ENCODE measurements at places on chromosomes 13 and 19.

GRCh38 chr13:75325711-75326110, 156.3 kb downstream of the TBC1D4 start:
- DNase-seq, result no peak

- no peak for DNase-seq
Observed at GRCh38 chr19:32022044-32022640, 323.3 kb upstream of the ZNF507 start.

DNA sequence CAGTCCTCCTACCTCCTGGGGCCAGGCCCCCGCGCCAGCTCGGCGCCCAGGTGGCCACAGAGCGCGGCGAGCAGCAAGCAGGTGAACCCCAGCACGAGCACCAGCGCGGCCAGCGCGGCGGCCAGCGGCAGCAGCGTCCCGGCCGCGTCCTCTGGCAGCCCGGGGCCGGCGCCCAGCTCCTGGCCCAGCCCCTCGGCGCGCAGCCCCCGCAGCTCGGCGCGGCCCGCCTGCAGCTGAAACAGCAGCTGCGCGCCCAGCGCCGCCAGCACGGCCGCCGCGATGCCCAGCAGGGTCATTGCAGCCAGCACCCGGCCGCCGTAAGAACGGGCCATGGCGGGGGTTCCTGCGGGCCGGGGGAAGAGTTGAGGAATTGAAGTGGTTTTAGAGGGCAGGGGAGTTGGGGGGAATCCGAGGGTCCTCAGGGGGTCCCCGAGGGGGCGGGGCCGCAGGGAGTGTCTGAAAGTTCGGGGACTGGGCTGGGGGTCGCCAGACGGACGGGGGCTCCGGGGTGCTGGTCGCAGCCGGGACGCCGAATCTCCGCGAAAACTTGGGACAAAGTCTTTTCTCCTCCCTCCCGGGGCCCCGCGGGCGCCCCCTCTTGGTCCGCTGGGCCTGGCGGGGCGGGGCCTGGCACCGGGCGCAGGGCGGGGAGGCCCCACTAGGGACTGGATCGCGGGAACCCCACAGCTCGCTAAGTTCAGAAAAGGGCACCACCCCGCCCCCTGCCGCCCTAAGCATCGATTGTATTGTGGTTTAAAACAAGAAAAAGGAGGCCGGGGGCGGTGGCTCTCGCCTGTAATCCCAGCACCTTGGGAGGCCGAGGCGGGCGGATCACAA, at the start of gene TMEM221:
Gene TMEM221 (minus strand): TSS at position 538 of the 837 bp plus-strand sequence. CDS start 206 bp downstream, at position 332.
- DNase-seq, result peak; percentile 75

DNA sequence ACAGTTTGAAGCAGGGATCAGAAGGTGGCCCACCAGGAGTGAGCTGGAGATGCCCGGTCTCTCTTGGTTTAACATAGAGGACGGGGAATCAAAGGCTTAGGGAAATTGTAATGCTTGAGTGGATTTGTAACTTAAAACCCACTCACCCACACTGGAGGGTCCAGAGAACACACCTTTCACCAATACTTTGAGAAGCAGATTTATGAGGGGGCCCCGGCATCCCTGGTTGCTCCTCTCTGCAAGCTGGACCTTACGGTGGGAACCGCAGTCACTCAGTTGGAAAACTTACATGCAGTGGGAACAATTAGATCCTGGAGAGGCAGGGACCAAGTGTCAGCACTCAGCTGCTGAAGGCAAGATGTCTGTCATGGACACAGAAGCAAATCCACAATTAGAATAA, 20.5 kb downstream of the PPP5C start:
- DNase-seq, result no peak

DNA sequence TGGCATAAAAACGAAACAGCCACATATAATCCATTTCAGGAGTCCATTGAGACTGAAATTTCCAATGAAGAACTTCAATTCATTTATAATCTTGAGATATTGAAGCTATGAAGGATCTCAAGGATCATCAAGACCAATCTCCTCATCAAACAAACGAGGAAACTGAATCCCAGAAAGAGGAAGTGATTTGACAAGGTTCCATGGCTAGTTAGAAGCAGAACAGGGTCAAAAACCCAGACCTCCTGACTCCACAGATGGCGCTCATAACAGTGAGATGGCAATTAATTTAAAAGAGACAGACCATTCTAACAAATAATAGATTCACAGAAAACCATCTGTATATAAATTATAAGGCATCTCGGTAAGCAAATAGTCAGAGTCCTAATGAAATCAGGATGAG, 229.7 kb downstream of the KCTD12 start:
- DNase-seq, result no peak

- no peak for DNase-seq
Observed at GRCh38 chr13:45219938-45220375, 19.1 kb upstream of the KCTD4 start.

DNA sequence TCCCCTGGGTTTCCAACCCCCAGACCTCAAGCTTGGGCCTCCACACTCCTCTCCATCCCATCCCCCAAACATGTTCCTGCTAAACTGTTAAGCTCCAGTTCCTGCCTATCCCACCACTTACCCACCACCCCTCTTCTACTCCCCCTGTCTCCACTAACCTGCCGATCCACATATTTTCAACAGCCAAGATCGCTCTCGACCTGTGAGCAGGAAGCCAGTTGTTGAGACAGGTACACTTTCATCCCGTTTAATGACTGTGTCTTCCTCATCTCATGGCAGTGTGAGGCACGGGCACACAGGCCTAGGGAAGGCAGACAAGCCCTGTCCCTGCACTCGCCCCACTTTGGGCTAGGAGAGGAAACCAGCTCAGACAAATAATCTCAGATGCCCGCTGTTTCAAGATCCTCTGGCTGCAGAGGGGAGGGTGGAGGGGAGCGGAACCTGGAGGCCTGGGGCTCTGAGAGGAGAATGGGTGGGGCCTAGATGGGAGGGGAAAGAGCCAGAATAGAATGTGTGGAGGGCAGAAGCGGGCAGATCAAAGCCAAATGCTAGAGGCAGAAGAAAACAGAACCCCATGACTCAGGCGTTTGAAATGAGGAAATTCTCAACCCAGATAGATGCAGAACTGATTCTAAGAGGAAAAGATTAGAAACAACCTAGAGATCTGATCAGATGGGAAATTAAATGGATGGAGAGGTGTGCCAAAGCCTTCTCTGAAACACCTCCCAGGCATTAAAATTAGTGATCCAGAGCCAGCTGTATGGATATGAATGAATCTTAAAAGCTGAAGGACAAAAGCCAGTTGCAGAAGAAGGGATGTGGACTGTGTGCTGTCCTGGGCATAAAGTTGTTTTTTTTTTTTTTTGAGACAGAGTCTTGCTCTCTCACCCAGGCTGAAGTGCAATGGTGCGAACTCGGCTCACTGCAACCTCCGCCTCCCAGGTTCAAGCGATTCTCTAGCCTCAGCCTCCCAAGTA, 16.9 kb upstream of the CYP2S1 start:
- peak; percentile 42 for DNase-seq

- DNase-seq, result no peak
Observed at GRCh38 chr13:79749984-79750551, 269.1 kb downstream of the NDFIP2 start.

- no peak for DNase-seq
Observed at GRCh38 chr19:805166-805551, 7.9 kb downstream of the PTBP1 start.

DNA sequence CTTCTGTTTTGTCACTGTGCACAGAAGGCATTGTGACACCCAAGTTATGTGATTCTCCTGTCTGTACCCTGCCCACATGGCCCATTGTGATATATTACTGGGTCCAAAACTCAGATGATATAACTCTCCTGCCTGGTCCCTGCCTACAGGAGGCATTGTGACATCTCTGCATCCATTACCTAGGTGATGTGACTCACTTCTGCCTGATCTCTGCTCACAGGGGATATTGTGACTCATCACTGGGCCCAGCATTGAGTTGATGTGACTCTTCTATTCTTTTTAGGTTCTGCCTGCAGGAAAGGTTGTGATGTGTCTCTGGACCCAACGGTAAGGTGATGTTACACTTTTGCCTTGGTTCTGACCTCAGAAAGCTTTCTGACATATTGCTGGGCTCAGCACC, 67.9 kb upstream of the ZNF724 start:
- no peak for DNase-seq

- no peak for DNase-seq
Observed at GRCh38 chr13:21235174-21235573, 58.7 kb downstream of the MRPL57 start.

GRCh38 chr19:18514800-18515682, 6.8 kb downstream of the ELL start:
- no peak for DNase-seq

- no peak for DNase-seq
Observed at GRCh38 chr19:23784274-23784673, 25.6 kb upstream of the ZNF681 start.

DNA sequence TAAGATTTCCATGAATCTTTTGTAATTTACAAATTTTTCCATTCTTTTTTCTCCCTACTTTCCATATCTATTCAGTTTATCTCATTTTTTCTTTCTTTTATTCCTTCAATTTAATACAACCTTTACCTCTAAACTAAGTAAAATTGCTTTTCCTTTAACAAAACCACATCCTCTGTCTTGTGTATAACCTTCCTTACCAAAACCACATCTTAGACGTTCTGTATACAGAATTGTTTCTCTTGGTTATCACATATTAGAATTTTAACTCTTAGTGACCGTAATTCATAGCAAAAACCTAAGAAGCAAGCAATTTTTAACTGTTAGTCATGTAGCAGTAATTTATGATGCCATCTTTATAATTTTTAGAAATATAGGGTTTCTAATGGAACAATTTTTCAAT, 15.0 kb downstream of the PPP5C start:
- DNase-seq, result no peak

DNA sequence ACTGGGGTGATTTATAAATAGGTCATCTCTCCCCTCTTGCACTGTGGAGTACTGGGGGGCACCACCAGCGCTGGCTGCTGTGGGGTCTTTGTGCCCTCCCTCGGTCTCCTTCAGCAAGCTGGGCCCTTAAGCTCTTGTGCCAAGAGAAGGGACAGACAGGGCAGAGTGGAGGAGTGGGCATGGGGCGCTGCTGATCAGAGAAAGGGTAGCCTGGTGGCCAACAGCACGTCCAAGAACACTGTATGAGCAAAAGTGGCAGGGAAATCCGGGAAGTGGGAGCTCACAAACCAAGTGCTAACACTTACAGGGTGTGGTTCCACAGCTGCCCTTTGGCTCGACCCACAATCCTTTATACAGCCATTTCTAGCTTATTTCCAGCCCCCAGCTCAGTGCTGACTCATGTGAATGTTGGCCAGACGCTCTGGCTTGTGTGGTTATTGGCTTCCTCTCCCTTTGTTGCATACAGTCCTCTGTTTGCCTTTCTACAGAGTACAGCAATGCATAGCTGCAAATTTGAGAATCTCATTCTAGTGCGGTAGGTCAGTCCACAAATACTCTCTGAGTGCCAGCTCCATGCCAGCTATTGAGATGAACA, 298.8 kb downstream of the SHISA2 start:
- DNase-seq, result no peak

DNA sequence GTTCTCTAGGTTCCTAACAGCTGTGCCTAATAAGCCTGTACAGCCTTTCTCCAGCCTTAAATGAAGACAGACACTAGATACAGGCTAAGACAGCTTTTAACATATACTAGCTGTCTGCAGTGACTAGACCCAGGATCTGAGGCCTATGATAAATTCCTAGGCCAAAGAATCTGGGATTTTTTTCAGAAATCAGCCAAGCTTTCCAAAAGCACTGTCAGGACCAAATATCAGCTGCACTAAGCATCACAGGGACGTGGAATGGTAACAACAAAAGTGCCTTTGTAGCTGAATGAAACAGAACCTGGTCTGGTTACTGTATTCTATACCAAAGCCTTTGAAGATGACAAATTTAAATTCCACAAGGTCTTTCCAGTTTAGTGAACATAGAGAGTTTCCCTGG, 77.9 kb upstream of the DOCK9 start:
- DNase-seq, result no peak

GRCh38 chr19:15715642-15716041, 12.2 kb upstream of the OR10H2 start:
- DNase-seq, result no peak

- no peak for DNase-seq
Observed at GRCh38 chr13:49560270-49561061, 24.9 kb downstream of the RCBTB1 start.

GRCh38 chr13:49655906-49656305, 27.6 kb downstream of the ARL11 start:
- DNase-seq, result no peak

DNA sequence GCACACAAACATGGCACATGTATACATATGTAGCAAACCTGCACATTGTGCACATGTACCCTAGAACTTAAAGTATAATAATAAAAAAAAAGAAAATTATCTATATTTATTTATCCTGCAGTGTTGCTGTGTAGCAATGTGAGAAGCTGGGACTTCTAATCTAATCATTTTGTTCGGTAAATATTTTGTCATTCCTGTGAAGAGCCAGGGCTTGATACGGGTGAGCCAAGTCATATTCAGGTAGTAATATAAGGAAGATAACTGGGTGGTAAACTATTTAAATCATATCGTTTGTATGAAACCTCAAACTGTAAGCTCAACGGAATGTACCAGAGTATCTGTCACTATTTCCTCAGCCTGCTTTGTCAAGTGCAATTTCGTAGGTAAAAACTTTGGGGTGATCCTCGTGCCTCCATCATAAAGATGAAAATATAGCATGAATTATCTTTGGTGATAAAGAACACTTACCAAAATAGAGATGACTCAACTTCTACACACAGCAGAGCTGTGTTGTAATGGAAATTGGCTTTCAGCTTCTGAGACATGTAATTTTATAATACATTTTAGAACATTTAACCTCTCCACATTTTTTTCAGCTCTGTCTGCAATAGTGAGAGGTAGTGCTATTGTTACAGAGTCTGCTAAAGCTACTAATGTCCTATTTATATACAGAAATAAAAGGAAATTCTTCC, 92.9 kb downstream of the PCDH9 start:
- no peak for DNase-seq

DNA sequence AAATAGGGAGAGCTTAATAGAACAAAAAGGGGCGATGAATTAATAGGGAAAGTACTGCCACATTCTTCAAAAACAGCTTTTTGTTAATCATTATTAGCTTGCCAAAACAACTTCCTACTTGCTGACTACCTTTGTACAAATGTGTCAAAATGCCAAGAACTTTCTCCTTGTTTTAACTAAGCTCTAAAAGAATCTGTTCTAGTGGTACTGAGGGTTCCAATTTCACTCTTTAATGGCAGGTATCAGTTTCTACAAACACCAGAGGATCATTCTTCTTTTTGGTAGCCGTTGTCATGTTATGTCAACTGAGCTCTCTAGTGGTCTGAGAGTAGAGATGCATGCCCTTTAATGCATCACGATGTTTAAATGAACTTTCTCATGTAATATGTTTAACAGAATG, 29.4 kb upstream of the FBXL3 start:
- DNase-seq, result no peak

GRCh38 chr19:11165486-11166030, 10.0 kb upstream of the SPC24 start:
- no peak for DNase-seq
